ENCODE measurements at places on chromosomes 6 and 20. TPM values are rescaled to one million over a fixed set of nuclear protein-coding genes. Genes with fewer than 3 reads are reported as not detected.

GRCh38 chr6:157667211-157668008 lies 155.6 kb upstream of the SNX9 start:
- DNase-seq, result peak; percentile 87
- peaks cover 2% of the 10 kb centered on the region for H3K36me3 ChIP-seq
- H3K27ac ChIP-seq, result peak overlapping the region; percentile 9
- no peak overlapping the region for H3K4me3 ChIP-seq
- H3K4me1 ChIP-seq, result peaks cover 14% of the 10 kb centered on the region
- H3K27me3 ChIP-seq, result peaks cover 7% of the 10 kb centered on the region

- no peak overlapping the region for H3K4me3 ChIP-seq
- no peaks in the 10 kb centered on the region for H3K36me3 ChIP-seq
- peaks cover 2% of the 10 kb centered on the region for H3K27me3 ChIP-seq
- no peaks in the 10 kb centered on the region for H3K4me1 ChIP-seq
- no peak overlapping the region for H3K27ac ChIP-seq
- no peak for DNase-seq
Measured at GRCh38 chr6:5011346-5011745, 7.5 kb upstream of the RPP40 start.

DNA sequence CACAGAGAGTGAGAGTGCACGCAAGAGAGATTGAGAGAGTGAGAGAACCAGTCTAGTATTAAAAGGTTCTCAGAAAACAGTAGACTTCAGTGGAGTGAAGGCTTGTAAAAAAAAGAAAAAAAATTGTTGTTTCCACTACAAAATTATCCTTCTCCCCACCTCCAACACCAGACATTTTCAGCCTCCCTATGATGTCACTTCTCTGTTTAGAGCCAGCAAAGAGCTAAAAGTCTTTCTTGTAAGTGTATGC lies 77.8 kb downstream of the BACH2 start:
- H3K4me3 ChIP-seq, result no peak overlapping the region
- no peak for DNase-seq
- H3K36me3 ChIP-seq, result peaks cover 25% of the 10 kb centered on the region
- peaks cover 39% of the 10 kb centered on the region for H3K4me1 ChIP-seq
- H3K27ac ChIP-seq, result no peak overlapping the region

DNA sequence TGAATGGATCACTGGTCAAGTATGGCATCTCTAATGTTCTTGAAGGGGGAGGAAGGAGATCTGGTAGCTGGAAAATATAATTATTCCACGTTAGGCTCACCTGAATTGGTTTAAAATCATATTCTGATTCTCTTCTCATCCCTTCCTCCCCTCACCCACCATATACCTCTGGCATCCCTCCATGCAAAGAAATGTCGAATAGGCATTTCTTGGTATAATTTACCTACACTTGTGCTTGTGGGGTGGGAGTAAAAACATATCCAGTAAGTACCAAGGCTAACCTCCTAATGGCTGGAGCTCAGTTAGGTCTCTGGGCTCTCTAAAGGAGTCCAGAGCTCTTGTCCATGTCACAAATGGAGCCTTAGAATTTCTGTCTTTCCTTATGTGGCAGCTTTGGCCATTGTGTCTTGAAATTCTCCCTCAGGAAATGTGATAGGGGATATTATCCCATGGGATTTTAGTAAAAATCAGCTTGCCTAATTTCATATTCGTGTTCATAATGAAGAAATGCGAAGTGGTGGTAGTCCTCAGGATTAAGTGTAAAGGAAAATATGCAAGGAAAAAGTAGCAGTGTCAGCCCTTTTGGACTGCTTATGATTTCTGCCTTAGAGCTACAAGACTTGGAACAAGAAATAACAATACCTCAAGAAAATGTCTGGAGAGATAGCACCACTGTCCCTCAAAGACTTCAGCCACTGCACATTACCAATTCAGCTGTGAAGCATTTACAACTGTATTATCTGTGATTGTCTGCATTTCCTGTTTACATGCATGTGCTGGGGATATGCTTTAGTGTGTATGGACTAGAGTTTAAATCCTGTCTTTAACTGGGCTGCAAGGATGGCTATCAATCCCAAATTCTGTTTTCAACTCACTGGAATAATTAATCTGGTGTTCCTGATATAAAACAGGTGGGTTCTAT lies 12.3 kb downstream of the TAF11 start:
- no peak for DNase-seq
- no peak overlapping the region for H3K27ac ChIP-seq
- H3K4me3 ChIP-seq, result no peak overlapping the region
- H3K27me3 ChIP-seq, result no peaks in the 10 kb centered on the region
- peaks cover 45% of the 10 kb centered on the region for H3K36me3 ChIP-seq

DNA sequence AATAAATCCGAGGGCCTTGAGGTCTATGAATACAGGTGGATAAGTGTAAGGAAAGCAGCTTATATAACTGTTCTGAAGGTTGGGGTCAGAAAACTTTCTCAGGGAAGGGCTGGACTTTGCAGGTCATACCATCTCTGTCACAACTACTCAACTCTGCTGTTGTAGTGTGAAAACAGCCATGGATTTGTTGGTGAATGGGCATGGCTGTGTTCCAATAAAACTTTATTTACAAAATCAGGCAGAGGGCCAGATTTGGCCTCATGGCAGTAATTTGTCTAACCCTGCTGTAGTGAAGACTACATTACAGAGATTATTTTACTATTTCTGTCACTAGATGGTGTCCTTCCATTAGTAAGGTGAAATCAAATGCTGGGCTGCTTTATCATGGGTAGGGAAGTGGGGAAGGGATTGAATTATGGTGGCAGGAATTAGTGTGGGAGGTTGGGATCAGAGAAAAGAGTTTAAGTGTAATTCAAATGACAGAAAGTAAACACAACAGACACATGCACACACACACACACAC lies 409.6 kb upstream of the CHD6 start:
- H3K4me3 ChIP-seq, result no peak overlapping the region
- no peaks in the 10 kb centered on the region for H3K36me3 ChIP-seq
- no peak overlapping the region for H3K27ac ChIP-seq

- H3K27me3 ChIP-seq, result no peaks in the 10 kb centered on the region
- no peak overlapping the region for H3K27ac ChIP-seq
- H3K36me3 ChIP-seq, result no peaks in the 10 kb centered on the region
- peak; percentile 86 for DNase-seq
- H3K4me1 ChIP-seq, result peaks cover 7% of the 10 kb centered on the region
- H3K4me3 ChIP-seq, result no peak overlapping the region
Measured at GRCh38 chr6:45930420-45931040, 85.1 kb downstream of the CLIC5 start.

DNA sequence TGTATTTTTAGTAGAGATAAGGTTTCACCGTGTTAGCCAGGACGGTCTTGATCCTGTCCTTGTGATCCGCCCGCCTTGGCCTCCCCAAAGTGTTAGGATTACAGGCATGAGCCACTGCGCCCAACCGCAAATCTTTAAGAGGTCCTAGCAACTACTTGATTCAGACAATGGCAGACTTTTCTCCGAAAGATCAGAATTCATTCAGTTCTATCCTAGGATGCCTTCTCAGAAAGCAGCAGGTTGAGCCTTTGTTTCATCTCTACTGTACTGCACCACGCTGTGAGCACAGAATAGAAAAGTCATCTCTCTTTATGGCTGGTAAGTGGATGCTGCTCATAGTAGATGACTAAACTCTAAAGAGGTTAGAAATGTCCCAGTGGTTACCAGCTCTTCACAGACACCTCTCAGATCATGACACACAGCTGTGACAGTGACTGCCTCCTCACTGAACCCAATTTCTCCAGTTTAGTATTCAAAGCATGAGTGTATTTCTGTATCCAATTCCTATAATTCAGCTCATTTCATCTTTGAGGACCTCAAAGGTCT lies 6.0 kb upstream of the HSF2 start:
- no peak for DNase-seq
- H3K36me3 ChIP-seq, result no peaks in the 10 kb centered on the region
- H3K4me1 ChIP-seq, result peaks cover 10% of the 10 kb centered on the region
- no peaks in the 10 kb centered on the region for H3K27me3 ChIP-seq

- no peak overlapping the region for H3K4me3 ChIP-seq
- no peaks in the 10 kb centered on the region for H3K36me3 ChIP-seq
- H3K27ac ChIP-seq, result no peak overlapping the region
- peaks cover 3% of the 10 kb centered on the region for H3K27me3 ChIP-seq
- DNase-seq, result no peak
Measured at GRCh38 chr20:58021481-58021880, 207.0 kb downstream of the ANKRD60 start.

FOXQ1 gene
- total RNA-seq, result not detected

All from activated CD4-positive, alpha-beta T cell treated with anti-CD3 and anti-CD28 coated beads, Interleukin-2, amount 10 ng/mL, durations not matched to agents 24 days and 14 days (primary cell).